Activated CD4-positive, alpha-beta T cell treated with anti-CD3 and anti-CD28 coated beads, Interleukin-10, Interleukin-2, amounts not matched to agents 100 ng/mL and 50 ng/mL, durations not matched to agents 16 hours and 8 hours (primary cell): ENCODE measurements at places on chromosomes 16 and 17.

DNA sequence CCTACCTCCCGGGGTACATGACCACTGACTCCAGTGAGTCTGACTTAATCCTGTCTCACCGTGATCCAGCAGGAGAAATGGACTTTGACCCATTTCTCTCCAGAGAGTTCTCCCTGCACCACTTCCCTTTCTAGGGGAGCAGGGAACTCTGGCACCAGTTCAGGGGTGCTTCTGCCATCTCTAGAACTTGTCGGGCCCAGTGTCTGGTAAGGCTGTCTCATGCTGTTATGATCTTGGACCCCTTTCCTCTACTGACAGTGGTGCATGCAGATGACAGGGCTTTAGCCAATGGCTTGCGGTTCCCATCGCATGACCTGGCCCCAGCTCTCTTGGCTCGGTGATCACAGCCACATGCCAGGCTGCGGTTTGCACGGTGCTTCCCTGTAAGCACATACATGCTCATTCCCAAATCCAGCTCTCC lies 62.0 kb downstream of the SLC39A11 start:
- no peak for DNase-seq

- no peak for DNase-seq
These were observed 7.0 kb upstream of the TRIM47 start for GRCh38 chr17:75885431-75885830.

DNA sequence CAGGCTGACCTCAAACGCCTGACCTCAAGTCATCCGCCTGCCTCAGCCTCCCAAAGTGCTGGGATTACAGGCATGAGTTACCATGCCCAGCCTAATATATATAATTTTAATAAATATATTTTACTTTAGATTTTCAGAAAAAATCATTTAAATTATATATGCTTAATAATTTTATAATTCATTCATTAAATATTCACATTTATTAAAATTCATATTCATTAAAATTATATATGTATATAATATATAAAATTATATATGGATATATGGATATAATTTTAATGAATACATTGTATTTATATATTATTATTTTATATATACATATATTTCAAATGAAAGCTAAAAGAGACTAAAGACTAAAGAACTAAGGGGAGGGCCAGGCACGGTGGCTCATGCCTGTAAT lies 29.4 kb downstream of the COPRS start:
- DNase-seq: no peak

- no peak for DNase-seq
These were observed 21.6 kb downstream of the VASN start for GRCh38 chr16:4393240-4393600.

DNA sequence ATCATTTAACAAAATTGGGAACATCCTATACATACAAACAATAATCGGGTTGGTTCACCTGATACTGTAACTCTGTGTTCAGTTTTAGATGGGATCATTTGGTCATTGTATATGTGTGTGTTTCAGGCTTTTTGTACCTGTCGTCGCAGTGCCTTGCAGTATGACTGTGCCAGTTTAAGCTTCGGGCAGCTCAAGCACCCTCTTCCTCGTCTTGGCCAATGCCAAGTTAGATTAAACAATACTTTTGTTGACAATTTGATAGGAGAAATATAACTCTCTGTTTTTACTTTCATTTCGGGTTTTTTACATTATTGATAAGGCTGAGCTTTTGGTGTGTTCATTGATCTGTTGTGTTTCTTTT lies 37.0 kb upstream of the ARHGAP17 start:
- no peak for DNase-seq

GRCh38 chr17:79192503-79193351 lies 118.1 kb downstream of the ENGASE start:
- peak; percentile 6 for DNase-seq

DNA sequence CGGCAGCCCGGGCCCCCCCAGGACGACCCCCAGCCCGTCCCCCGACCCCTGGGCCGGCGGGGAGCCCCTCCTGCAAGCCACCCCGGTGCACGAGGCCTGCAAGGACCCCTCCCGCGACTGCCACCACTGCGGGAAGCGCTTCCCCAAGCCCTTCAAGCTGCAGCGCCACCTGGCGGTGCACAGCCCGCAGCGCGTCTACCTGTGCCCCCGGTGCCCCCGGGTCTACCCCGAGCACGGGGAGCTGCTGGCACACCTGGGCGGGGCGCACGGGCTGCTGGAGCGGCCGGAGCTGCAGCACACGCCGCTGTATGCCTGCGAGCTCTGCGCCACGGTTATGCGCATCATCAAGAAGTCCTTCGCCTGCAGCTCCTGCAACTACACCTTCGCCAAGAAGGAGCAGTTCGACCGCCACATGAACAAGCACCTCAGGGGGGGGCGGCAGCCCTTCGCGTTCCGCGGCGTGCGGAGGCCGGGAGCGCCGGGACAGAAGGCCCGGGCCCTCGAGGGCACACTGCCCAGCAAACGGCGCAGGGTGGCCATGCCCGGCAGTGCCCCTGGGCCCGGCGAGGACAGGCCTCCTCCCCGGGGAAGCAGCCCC lies 15.6 kb upstream of the ZFPM1 start:
- DNase-seq: peak; percentile 67

- DNase-seq: peak; percentile 52
These were observed 426.7 kb upstream of the SALL1 start for GRCh38 chr16:51577621-51578303.

DNA sequence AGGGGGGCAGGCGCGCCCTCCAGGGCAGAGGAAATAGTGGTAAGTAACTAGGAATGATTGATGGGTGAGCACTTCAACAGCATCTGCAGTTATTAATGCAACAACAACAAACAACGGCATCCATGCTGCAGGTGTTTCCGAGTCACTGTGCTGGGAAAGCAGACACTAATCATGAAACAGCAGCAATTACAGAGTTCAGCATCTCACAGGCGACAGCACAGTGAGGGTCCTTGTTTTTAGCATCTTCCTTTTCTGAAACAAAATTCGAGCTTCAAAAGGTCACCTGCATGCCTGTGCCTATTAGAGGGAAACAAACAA lies 191.9 kb downstream of the SLC39A11 start:
- DNase-seq: no peak

GRCh38 chr17:80113033-80113484 lies 11.7 kb downstream of the GAA start:
- DNase-seq: no peak

GRCh38 chr16:84532855-84533486 lies 28.5 kb upstream of the MEAK7 start:
- DNase-seq: no peak

GRCh38 chr17:77346765-77347164 lies 206.0 kb downstream of the SEC14L1 start:
- no peak for DNase-seq

GRCh38 chr17:45009676-45010467 lies 41.6 kb downstream of the DCAKD start:
- no peak for DNase-seq

GRCh38 chr17:40862985-40863733 lies 3.9 kb downstream of the KRT12 start:
- no peak for DNase-seq

- no peak for DNase-seq
These were observed 33.7 kb downstream of the TRIM25 start for GRCh38 chr17:56880133-56880532.

DNA sequence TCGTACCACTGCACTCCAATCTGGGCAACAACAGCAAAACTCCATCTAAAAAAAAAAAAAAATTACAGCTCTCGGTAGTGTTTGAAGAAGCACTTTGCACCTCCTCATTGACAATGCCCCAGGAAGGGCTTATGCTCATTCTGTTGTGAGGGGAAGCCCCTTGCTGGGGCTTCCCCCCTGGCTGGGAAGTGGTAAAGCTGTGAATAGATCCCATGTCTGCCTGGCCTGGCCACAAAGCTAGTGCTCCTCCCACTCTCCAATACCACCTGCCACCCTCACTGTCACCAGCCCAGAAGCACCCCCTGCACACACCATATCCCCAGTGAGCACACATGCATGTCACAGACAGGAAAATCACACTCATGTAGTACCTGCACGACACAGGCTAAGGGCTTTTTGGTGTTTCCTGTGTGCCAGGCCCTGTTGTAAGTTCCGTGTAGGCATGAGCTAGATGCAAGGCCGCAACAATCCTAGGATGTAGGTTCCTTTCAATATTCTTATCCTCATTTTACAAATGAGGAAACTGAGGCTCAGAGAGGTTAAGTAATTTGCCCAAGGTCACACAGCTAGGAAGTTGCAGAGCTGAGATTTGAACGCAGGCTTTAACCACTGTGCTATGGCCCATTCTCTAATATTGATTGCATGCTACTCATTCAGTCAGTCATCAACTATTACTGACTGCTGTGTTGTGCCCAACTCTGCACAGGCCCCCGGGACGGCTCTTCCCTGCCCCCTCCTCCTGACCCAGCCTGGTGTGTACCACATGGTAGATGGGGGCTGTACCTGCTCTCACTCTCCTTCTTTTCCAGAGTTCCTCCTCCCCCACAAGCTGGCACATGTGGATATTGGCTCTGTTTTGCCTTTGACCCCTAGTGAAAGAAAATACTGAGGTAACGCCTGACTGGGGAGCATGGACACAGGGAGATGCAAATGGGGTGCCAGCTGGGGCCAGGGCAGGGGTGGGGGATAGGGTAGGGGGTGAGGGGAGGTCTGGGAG lies 11.9 kb upstream of the COL1A1 start:
- peak; percentile 59 for DNase-seq

- DNase-seq: no peak
These were observed 213.2 kb downstream of the CCDC182 start for GRCh38 chr17:57531648-57532504.

GRCh38 chr16:79534143-79534542 lies 66.4 kb downstream of the MAF start:
- no peak for DNase-seq

DNA sequence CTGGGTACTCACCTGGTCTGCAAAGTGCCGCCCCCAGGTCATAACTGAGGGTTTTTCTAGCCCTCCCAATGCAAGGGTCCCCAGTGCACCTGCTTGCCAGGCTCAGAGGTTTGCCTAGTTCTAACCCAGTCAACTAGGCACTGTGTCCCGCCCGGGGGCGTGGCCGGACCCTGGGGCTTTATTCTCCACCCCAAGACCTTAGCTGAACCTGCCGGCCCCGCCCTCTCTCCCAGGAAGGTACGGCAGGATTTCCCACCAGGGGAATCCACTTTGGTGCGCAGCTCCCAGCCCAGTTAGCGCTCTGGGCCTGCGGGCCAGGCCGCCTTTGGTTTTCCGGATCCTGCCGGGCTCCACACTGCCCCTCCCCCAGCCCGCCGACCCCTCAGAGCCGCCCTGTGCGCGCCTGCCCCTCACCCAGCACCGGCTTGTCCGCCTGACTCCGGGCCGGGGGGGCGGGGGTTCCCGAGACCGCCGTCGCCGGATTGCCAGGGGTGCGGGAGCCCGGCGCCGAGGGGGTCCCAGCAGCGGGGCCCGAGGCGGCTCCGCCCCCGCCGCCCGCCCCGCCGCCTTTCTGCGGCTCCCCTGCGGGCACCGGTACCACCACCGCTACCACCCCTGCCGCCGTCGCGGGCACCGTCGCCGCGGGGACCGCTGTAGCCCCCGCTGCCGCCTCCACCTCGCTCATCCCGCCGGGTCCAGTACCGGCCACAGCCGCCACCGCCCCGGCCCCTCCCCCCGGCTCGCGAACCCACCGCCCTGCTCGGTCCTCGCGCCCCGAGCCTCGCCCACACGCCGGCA lies 424 bp downstream of the YBX2 start:
- DNase-seq: no peak

- peak; percentile 35 for DNase-seq
These were observed 289.1 kb downstream of the CA10 start for GRCh38 chr17:51869387-51869786.

- no peak for DNase-seq
These were observed 364.1 kb upstream of the ASIC2 start for GRCh38 chr17:33657181-33657580.

GRCh38 chr16:13920510-13920818 lies 510 bp downstream of the ERCC4 start:
- no peak for DNase-seq

DNA sequence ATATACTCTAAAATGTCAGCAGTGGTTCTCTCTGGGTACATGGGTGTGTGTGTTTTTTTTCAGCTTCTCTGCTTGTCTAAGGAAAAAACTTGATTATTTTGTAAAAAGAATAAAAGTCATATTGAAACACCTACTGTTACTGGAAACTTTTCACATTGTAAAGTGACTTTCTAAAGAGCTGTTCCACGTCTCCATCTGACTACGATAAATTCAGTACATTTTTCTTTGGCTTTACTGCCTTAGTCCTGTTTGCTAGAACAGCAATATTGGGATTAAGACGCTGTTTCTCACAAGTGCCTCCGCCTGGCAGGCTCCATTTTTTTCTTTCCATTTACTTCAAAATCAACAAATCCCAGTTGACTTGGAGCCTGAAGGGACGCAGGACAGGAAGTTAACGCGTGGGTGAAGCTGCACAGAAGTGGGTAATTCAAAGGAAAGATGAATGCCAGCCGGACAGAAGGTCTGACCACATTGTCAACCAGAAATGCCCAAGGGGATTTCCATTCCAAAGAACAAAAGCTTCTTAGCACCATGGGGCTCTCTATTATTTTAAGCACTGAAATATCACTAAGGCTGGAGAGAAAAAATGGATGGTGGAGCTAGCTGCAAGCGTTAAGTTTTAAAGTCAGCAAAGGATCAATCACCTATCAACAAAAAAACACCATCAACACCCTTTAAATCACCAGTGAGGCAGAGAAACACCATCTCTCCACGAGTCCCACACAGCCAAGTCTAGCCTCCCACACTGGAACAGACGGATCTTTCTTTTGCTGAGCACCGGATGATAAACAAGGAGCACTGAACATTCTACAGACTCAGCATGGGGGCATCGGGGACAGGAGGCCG lies 8.4 kb downstream of the GLOD4 start:
- peak; percentile 57 for DNase-seq

- no peak for DNase-seq
These were observed 104.0 kb downstream of the TANC2 start for GRCh38 chr17:63070031-63070430.

DNA sequence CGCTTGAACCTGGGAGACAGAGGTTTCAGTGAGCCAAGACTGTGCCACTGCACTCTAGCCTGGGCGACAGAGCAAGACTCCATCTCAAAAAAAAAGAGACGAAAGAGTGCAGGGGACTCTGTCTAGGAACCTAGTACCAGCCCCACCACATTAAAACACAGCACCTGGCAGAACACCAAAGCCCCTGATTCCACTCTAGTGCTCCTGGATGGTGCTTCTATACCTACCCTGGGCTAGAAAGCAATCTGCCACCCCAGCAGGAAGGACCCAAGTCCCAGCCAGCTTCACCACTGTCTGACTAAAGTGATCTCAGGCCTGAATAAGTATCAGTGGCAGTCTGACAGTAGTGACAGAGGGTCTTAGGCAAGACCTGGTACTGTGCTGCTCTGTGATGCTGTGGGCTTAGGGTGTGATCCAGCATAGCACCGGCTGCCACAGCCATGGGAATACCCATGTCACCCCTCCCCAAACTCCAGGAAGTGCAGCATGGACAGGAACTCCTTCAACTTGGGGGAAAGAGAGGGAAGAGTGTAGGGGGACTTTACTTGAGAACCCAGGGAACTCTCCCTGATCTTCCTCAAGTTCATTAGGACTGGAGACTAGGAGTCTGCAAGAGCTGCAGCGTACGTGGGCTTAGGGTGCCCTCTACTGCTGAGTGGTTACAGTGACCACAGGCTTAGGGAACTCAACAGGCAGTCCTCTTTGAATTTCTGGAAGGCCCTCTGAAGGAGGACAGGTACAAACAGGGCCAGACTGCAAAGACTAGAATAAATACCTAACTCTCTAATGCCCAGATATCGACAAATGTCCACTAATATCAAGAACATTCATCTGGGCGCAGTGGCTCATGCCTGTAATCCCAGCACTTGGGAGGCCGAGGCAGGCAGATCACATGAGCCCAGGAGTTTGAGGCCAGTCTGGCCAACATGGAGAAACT lies 30.0 kb upstream of the RNF43 start:
- DNase-seq: peak; percentile 80

GRCh38 chr16:72458035-72458434 lies 286.1 kb upstream of the PMFBP1 start:
- no peak for DNase-seq
